ENCODE measurements at places on chromosomes 16 and 17.

GRCh38 chr16:46948548-46949166, 24.8 kb downstream of the DNAJA2 start:
- DNase-seq: no peak

- DNase-seq: no peak
Measured at GRCh38 chr16:74847202-74847601, 72.6 kb upstream of the FA2H start.

DNA sequence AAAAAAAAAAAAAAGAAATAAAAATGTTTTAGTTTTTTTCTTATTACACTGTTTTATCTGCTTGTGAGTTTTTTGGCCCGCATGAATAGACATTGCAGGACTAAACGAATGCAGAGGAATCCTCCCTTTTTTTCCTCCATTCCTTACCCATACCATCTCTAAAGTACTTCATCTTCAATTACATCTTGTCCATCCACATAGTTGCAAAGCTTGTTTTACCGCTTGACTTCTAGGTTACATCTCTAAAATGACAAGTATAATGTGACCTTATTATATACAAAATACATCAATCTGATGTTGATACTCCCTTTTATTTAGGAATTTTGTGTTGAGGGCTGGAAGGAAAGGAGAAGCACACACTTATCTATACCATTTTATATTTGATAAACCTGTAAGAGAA, 12.8 kb downstream of the RETREG3 start:
- DNase-seq: no peak

- DNase-seq: peak; percentile 25
Measured at GRCh38 chr16:28264656-28265055, 27.7 kb upstream of the SBK1 start.

DNA sequence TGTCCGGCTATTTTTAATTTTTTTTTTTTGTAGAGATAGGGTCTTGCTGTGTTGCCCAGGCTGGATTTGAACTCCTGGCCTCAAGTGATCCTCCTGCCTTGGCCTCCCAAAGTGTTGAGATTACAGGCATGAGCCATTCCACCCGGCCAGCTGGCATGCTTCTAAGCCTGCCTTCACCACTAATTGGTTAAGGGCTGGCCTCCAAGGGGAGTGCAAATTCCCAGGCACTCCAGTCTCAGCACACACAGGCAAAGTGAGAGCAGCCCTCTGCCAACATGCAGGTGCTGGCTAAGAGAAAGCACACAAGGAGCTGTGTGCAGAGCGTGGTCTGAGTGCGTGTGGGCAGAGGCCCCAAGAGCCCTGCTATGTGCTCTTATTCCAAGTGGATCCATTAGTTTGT, 149.8 kb upstream of the HS3ST2 start:
- DNase-seq: no peak

DNA sequence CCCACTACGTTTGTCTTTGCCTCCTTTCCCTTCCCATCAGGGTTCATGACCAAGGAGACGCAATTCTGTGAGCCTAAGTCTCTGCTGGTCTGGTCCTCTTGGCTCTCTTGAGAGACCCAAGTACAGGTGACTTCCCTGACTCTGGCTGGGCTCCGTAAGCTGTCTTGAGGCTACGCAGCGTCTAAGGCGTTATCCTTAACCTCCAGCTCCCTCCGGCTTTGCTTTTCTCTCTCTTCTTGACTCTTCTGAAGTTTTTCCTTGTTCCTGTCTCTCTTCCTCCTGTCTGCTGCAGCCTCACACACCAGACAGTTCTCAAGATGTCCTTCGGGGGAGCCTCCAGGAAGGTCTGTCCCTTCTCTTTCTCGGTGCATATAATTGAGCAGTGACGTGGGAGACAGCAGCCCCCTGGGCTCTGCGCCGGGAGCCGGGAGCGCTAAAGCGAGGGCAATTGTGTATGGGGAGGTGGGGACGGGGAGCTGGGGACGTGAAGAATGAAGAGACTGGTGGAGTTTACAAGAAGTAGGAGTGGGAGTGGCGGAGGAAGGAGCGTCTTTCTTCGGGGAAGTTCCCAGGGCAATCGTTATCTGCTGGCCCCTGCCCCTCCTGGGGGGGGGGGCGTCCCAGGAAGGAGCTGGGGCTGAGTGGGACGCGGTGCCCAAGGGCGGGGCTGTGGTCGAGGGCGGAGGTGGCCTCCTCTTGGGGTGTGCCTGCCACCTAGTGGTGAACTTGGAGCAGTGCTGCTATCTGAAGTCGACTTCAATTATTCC, 6.9 kb upstream of the PIRT start:
- DNase-seq: peak; percentile 38

GRCh38 chr17:50952889-50953288, 86.7 kb upstream of the TOB1 start:
- no peak for DNase-seq

DNA sequence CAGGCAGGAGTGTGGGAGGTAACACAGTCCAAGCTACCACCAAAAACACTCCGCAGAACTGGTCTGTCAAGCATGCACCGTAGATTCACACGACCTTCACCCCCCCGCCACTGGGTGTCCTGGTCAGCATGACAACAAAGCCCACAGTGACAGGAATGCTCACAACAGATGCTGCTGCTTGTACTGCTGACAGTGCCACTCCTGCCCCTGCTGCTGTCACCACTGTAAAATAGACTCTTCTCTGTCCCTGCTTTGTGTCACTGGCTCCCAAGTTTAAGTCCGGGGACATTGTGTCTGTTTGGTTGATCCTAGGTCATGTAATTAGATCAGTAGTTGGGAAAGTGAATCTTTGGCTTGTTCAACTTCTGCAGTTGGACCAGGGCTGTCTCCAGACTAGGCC, 7.0 kb upstream of the ODF4 start:
- no peak for DNase-seq

- no peak for DNase-seq
Measured at GRCh38 chr16:58458606-58459343, 41.2 kb upstream of the NDRG4 start.

GRCh38 chr16:23081675-23082119, 67.6 kb downstream of the USP31 start:
- no peak for DNase-seq

DNA sequence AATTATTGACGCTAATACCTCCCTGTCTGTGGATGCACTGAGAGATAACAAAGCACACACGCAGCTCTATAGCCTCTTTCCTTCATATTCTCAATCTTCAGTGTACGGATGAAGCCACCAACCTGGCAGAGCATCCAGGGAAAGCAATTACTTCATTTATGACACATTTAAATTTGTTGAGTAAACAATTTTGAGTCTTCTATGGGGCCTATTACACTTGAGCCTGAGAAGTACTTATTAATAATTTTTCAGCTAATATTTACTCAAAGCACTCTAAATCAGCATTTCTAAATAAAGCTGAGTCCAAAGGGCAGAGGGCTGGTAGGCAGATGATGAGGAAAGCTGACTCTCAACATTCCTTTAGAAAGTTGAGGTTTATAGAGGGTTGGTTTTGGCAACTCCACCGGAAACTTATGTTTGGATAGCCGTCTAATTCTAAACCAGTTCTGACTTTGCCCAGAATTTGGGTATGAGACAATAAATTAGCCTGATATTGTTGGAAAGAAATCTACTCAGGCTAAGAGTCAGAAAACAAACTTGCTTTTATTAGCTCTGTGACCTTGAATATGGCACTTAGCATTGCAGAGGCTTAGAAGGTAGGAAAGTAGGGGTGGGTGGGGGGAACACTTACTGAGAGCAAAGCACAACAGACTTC, 643.5 kb downstream of the CDH11 start:
- DNase-seq: no peak

DNA sequence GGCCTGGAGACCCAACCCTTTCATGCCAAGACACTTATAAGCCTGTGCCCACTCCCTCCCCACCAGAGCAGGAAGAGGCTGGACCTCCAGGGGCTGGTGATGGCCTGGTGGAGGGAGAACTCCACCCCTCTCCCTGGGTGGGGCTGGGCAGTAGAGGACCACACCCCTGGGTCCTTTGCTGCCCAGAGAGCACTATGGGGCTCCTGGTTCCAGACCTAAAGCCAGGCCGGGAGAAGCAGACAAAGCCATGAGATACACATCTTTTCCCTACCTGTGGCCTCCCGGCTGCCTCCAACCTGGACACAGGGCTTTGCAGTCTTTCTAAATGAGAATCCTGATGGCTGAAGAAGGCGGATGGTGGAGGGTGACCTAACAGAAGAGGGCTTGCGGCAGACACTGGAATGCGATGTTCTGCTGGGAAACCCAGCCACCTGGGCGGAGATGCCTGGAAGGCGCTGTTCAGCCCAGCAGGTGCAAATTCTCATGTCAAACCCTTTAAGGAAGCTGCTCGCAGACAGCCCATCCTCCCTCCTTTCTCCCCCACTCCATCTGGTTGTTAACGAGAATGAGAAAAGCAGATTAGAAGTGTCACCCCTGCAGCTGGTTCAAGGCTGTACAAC, 43.9 kb upstream of the KIFC3 start:
- DNase-seq: no peak

GRCh38 chr16:78102865-78103264, 3.4 kb downstream of the WWOX start:
- DNase-seq: no peak

DNA sequence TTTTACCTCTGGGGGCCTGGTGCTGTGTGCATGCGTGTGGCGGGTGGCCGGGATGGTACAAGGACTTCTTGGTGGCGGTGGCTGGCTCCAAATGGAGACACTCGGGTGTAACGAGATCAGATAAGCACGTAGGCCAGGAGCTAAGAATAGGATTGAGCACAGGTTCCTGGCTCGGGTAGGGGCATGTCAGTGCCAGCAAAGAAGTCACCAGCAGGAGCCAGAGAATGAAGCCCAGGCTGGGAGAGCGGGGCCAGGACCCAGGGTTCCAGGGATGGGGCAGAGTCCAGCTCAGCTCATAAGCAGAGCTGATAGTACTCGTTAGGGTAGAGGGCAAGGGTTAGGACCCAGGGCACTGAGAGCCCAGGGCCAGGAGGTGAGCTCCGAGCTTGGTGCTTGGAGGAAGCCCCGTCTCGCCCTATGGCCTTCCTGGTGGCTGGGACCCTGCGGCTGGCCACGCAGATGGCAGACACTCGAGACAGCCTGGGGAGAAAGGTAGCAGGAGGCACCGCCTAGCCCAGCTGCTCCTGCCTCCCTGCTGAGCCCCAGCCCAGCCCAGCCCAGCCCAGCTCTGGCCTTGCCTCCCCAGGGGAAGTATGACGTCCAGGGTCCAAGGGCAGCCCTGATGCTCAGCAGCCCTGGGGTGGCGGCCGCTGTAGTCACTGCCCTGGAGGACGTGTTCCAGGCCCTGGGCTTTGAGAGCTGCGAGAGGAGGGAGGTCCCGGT, 8.9 kb downstream of the ZNF213 start:
- DNase-seq: no peak

- no peak for DNase-seq
Measured at GRCh38 chr17:63819131-63819530, 8.1 kb upstream of the PSMC5 start.

DNA sequence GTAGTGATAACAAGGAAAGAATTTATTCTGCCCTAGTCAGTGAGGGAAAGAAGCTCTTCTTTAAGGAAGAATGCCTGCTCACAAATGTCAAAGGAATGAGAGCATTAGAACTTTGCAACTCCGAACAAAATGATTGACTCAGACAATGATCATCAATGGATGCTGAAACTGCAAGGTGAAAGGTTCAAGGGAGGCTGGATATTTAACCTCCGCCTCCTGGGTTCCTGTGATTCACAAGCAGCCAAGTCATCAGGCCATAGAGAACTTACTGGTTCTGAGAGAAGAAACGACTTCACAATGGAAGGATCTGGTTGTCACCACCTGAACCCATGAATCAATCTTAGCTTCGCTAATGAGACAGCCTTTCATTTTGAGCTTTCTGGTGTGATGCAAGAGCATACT, 16.0 kb upstream of the SCNN1B start:
- DNase-seq: no peak

GRCh38 chr17:63082273-63082861, 116.3 kb downstream of the TANC2 start:
- peak; percentile 52 for DNase-seq

GRCh38 chr16:27924411-27925118, 138.9 kb downstream of the GSG1L start:
- DNase-seq: no peak

DNA sequence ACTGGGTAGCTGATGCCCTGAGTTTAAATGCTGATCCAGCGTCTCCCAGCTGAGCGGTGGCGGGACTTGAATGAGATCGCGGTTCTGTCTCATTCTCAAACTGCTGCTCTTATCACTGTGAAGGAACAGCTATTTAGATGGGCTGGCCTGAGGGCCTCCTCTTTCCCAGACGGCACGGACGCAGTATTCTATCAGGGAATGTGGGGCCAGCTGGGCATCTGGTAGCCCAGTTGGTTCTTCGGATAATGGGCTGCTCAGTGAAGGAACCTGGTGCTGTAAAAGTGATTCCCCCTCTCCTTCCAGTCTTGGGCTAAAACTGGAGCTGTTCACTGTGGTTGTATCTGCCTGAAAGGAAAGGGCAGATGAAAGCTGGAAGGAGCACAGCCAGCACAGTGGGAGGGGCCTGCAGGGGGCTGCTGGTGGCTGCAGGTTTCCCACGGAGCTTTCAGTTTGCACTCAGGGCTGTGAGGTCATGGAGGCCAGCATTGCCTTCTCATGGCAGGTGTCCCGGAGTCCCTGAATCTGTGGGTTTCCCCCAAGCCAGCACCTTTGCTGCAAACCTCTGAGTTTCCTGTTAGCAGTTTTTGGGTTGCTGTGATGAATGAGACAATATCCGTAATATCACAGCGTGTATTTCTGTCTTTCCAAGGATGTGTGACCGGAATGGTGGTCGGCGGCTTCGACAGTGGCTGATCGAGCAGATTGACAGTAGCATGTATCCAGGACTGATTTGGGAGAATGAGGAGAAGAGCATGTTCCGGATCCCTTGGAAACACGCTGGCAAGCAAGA, 3.6 kb downstream of the IRF8 start:
- peak; percentile 31 for DNase-seq

DNA sequence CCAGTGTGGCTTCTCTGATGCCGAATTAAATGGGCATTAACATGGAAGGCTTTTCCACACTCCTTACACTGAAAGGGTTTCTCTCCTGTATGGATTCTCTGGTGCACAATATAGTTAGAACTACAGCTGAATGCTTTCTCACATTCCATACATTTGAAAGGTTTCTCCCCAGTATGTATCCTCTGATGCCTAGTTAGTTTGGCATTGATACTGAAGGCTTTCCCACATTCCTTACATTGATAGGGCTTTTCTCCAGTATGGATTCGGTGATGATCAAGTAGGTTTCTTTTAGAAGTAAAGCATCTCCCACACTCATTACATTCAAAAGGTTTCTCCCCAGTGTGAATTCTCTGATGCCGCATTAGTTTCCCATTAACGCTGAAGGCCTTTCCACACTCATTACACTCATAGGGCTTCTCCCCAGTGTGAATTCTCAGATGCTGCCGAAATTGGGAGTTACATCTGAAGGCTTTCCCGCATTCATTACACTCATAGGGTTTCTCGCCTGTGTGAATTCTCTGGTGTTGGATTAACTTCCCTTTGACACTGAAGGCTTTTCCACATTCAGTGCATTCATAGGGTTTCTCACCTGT, 6.5 kb upstream of the TLE7 start:
- DNase-seq: no peak

GRCh38 chr16:5059386-5060072, 6.2 kb downstream of the C16orf89 start:
- no peak for DNase-seq

- no peak for DNase-seq
Measured at GRCh38 chr16:55062442-55062841, 131.8 kb downstream of the IRX5 start.

GRCh38 chr16:81946206-81946605, 65.1 kb downstream of the SDR42E1 start:
- no peak for DNase-seq

- peak; percentile 18 for DNase-seq
Measured at GRCh38 chr17:34318474-34318873, 761 bp upstream of the CCL8 start.

- peak; percentile 14 for DNase-seq
Measured at GRCh38 chr17:4657678-4658077, 16.2 kb upstream of the ALOX15 start.

Measured in MV-4-11 (cell line).